ENCODE measurements at places on chromosomes 7 and 10. TPM values are rescaled to one million over a fixed set of nuclear protein-coding genes. Genes with fewer than 3 reads are reported as not detected.

DNA sequence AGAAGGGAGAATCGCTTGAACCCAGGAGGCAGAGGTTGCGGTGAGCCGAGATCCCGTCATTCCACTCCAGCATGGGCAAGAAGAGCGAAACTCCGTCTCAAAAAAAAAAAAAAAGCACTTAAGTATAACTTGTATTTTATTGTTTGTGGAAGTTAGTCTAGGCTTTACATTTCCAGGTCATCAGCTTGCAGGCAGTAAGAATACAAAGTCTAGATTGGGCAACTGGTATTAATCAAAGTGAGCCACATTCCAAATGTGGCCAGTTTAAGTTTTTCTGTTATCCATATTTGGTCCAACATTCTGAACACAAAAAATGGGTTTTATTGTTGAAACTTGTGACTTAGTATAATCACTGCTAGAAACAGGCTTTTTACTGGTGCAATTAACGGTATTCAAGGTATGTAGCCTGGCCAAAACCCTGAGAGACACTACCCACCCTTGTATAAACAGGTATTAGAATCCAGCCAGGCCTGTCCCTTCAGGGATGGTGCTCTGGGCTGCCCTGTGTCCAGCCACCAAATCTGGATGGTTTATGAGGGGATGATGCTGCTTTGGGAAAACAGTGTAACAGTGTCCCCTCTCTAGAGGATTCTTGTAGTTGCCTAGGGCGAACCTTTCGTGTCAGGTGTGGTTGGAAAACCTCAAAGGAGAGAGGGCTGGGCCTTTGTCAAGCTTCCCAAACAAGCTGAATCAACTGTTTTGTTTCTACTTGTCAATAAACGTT lies 122.1 kb upstream of the EFCAB10 start:
- DNase-seq, result no peak
- H3K27ac ChIP-seq, result no peak overlapping the region

- H3K4me1 ChIP-seq, result peaks cover 87% of the 10 kb centered on the region
- H3K4me3 ChIP-seq, result no peak overlapping the region
- no peaks in the 10 kb centered on the region for H3K36me3 ChIP-seq
- DNase-seq, result no peak
Measured at GRCh38 chr10:22625516-22626290, 88.7 kb downstream of the PIP4K2A start.

The ITGA8 gene
- polyA plus RNA-seq, result not detected

The AKR1C1 gene
- polyA plus RNA-seq, result not detected

The RHOBTB1 gene
- polyA plus RNA-seq, result not detected

The HIBADH gene
- 44.0 TPM for polyA plus RNA-seq

DNA sequence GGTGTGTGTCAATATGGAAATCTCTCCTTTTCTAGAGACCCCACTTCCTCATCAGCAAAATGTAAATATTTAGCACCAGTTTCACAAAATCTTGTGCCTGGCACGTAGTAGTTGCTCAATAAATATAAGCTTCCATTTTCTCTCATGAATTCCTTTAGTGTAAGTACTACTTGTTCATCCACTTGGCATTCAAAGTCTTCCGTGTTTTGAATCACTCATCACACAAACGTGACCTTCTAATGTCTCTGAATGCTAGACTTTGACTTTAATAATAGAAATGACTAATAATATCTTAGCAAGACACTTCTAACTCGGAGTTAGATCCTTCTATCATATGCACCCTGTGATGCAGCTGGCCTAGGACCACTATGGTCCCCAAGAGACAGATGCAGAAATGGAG lies 168.7 kb upstream of the ZNF32 start:
- no peak overlapping the region for H3K27ac ChIP-seq
- H3K4me1 ChIP-seq, result peaks cover 34% of the 10 kb centered on the region
- H3K27me3 ChIP-seq, result no peaks in the 10 kb centered on the region
- no peak overlapping the region for H3K4me3 ChIP-seq

- H3K27me3 ChIP-seq, result no peaks in the 10 kb centered on the region
- no peaks in the 10 kb centered on the region for H3K36me3 ChIP-seq
- H3K4me1 ChIP-seq, result no peaks in the 10 kb centered on the region
- no peak overlapping the region for H3K4me3 ChIP-seq
- H3K27ac ChIP-seq, result no peak overlapping the region
Measured at GRCh38 chr7:142375710-142376313, 118.0 kb upstream of the PRSS58 start.

- H3K4me1 ChIP-seq, result no peaks in the 10 kb centered on the region
- H3K27ac ChIP-seq, result no peak overlapping the region
- no peaks in the 10 kb centered on the region for H3K36me3 ChIP-seq
Measured at GRCh38 chr7:123883154-123883553, 38.2 kb downstream of the HYAL4 start.

The MMP21 gene
- polyA plus RNA-seq, result not detected

DNA sequence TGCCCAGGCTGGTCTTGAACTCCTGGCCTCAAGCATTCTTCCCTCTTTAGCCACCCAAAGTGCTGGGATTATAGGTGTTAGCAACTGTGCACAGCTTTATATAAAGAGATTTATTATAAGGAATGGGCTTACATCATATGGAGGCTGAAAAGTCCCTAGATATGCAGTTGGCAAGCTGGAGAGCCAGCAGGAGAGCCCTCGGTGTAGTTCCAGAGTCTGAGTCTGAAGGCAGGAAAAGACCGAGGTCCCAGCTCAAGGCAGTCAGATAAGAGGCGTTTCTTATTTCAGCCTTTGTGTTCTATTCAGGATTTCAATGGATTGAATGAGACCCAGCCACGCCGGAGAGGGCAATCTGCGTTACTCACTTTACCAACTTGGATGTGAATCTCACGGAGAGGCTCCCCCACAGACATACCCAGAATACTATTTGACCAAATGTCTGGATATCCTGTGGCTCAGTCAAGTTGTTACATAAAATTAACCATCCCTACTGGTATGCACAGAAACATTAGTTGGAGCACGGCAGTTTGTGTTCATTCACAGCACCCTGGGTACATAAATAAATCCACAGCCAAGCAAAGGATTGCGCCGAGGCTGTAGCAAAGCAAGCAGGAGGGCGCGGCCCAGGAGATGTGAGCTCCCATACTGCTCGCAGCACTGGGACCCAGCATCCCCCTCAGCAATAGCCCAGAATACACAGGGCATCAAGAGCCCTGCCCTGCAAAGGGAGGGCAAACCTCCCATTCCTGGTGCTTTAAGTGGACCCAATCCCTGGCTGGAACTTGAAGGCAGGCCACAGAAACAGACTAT lies 158.4 kb upstream of the ZNF32 start:
- no peak overlapping the region for H3K4me3 ChIP-seq
- no peak for DNase-seq
- H3K27me3 ChIP-seq, result no peaks in the 10 kb centered on the region
- no peak overlapping the region for H3K27ac ChIP-seq

The CC2D2B gene
- polyA plus RNA-seq, result not detected

The PRKCQ gene
- 44.3 TPM for polyA plus RNA-seq

GRCh38 chr7:133268355-133268754 lies 15.5 kb downstream of the EXOC4 start:
- no peak overlapping the region for H3K27ac ChIP-seq
- no peaks in the 10 kb centered on the region for H3K36me3 ChIP-seq
- no peaks in the 10 kb centered on the region for H3K4me1 ChIP-seq

The MOGAT3 gene
- polyA plus RNA-seq, result not detected

DNA sequence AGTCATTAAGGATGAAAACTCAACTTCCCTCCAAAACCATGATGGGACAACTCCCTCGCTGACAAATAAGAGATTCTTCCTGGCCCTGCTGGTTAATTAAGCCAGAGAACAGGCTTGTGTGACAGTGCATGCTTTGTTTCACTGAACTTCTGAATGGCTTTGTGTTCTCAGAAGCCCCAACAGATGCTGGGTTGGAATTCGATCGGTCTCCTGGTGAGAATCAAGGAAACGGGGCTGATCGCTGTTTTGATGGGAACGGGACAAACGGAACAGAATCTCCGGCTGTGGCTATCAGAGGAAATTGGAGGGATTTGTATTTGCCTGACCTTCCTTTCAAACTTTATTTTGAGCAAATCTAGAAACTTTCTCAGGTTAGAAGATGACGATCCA lies 145.0 kb downstream of the RNF216 start:
- no peak overlapping the region for H3K27ac ChIP-seq
- no peak for DNase-seq
- no peaks in the 10 kb centered on the region for H3K27me3 ChIP-seq
- peaks cover 2% of the 10 kb centered on the region for H3K4me1 ChIP-seq

- no peak overlapping the region for H3K27ac ChIP-seq
- H3K4me1 ChIP-seq, result no peaks in the 10 kb centered on the region
- no peak for DNase-seq
- no peaks in the 10 kb centered on the region for H3K27me3 ChIP-seq
- H3K4me3 ChIP-seq, result no peak overlapping the region
- H3K36me3 ChIP-seq, result no peaks in the 10 kb centered on the region
Measured at GRCh38 chr7:149381245-149381644, 79.6 kb downstream of the ZNF777 start.

- DNase-seq, result no peak
- H3K27ac ChIP-seq, result no peak overlapping the region
- no peak overlapping the region for H3K4me3 ChIP-seq
- no peaks in the 10 kb centered on the region for H3K36me3 ChIP-seq
- no peaks in the 10 kb centered on the region for H3K4me1 ChIP-seq
Measured at GRCh38 chr10:92420546-92421275, 129.7 kb downstream of the MARCHF5 start.

The INMT gene
- 0.24 TPM for polyA plus RNA-seq

DNA sequence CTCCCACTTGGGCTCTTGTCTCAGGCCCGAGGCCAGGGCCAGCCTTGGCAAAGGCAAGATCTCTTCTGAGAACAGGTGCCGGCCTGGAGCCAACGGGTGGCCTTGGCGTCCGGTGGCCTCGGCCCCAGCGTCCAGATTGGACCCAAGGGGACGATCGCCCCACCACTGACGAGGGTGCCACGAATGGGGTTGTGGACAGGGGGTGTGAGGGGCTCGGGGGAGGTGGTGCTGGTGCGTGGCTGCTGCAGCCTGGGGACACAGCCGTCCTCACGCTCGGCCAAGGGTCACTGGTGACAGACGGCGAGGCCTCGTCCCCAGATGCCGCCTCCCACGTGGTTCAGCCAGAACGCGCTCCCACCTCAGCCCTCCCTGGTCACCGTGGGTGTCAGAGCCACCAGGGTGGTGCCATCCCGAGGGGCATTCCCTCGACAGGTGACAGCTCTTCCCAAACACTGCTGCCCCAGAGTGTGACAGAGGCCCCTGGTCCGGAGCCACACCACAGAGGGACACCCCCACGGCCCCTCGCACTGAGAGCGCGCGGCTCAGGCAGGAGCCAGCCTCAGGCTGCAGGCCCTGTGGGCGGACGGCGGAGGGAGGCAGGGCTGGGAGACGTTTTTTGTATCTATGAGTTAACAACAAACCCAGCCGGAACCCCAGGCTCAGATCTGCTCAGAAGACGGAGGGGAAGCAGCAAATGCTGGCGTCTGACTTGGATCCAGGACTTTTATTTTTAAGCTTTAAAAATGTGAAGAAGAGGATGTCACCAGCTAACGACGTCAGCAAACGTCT lies 18.5 kb upstream of the CFAP46 start:
- no peaks in the 10 kb centered on the region for H3K36me3 ChIP-seq
- DNase-seq, result no peak
- H3K27ac ChIP-seq, result no peak overlapping the region
- no peak overlapping the region for H3K4me3 ChIP-seq
- no peaks in the 10 kb centered on the region for H3K4me1 ChIP-seq

GRCh38 chr10:4953405-4953804 lies 9.8 kb upstream of the AKR1C1 start:
- H3K27me3 ChIP-seq, result no peaks in the 10 kb centered on the region
- no peak overlapping the region for H3K4me3 ChIP-seq
- no peak for DNase-seq
- H3K36me3 ChIP-seq, result no peaks in the 10 kb centered on the region

- H3K4me3 ChIP-seq, result no peak overlapping the region
- peaks cover 6% of the 10 kb centered on the region for H3K36me3 ChIP-seq
- no peaks in the 10 kb centered on the region for H3K27me3 ChIP-seq
- H3K27ac ChIP-seq, result peak overlapping the region; percentile 41
- DNase-seq, result no peak
Measured at GRCh38 chr7:98200364-98200763, 10.9 kb upstream of the BHLHA15 start.

Measured in naive thymus-derived CD4-positive, alpha-beta T cell (primary cell).